COR-L47 (cell line): ENCODE measurements at places on chromosomes 5 and 9.

GRCh38 chr9:104970271-104970987, 42.5 kb upstream of the ABCA1 start:
- DNase-seq = peak; percentile 12

DNA sequence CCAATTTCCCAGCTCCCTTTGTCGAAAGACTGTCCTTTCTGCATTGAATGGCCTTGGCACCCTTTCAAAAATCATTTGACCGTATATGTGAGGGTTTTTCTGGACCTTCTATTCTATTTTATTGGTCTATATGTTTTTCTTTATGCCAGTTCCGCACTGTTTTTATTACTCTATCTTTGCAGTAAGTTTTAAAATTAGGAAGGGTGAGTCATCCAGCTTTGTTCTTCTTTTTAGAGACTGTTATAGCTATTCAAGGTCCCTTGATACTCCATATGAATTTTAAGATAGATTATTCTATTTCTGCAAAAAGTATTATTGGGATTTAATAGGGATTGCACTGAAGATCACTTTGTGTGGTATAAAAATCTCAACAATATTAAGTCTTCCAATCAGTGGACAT, 44.2 kb upstream of the STARD4 start:
- DNase-seq = no peak

GRCh38 chr5:178551468-178551867, 38.7 kb downstream of the COL23A1 start:
- no peak for DNase-seq

DNA sequence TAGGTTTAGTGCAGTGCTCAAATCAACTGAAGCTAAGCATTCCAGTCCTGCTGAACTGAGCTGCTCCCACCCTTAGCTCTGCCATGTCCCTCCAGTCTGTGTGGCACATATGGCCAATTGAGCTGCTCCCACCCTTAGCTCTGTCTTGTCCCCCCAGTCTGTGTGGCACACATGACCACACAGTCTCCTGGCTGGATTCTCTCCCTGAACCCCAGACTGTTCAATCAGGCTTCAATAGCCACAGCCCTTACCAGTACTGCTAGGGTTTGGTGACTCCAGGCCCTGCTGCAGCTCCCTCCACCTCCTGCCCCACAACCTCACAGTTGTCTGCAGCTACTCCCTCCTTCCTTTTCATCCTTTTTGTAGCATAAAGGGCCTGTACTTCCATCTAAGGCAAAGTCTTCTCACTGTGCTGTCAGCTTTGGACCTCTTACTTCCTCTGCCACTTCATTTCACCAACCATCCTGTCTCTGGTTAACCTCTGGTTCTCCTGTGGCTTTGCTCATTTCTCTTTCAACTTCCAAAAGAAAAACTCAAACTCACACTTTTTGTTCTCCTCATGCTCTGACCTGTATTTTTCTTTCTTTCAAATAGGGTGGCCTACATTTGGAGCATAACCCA, 50.8 kb downstream of the ADAMTS12 start:
- DNase-seq = no peak

DNA sequence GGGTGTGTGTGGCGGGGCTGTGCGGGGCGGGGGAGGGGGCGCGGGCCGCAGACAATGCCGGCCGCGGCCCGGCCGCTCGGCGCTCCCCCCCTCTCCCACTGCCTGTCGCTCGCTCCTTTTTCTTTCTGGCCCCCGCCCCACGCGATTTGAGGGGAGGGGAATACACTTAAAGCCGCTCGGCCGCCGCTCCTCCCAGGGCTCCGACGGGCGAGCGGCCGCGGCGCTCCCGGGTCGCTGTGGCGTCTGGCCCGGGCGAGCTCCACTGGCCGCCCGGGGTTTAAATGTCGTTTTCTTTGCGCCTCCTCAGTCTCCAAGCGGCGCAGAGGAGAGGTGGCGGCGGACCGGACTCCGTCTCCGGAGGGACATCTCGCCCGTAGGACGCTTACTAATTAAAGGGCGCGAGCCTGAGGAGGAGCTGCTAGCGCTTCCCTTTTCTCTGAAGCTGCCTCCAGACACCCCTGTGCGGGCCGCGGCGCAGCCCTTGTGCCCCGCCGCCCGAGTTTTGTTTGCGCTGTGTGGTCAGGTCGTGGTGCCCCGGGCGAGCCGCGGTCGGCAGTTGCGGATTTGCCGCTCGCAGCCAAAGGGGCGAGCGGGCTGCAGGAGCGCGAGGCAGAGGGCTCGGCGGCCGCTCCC, 1.4 kb downstream of the ZSWIM6 start:
- peak; percentile 49 for DNase-seq

DNA sequence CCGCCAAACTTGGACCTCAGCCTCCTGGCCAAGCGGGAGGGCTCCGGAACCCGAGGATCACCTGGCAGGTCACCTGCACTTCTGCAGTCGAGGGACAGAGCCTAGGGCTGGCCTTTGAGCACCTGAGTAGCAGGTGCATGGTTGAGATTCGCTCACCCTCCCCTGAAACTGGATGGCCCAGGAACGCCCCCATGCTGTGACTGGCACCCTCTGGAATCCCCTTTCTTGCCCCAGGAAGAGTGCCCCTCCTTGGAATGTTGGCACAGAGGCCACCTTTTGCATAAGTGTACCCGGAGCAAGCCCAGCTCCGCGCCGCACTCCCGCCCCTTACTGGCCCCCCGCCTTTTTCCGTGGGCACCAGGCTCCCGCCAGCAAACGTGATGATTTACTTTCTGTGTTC, 112.5 kb upstream of the IER5L start:
- no peak for DNase-seq

DNA sequence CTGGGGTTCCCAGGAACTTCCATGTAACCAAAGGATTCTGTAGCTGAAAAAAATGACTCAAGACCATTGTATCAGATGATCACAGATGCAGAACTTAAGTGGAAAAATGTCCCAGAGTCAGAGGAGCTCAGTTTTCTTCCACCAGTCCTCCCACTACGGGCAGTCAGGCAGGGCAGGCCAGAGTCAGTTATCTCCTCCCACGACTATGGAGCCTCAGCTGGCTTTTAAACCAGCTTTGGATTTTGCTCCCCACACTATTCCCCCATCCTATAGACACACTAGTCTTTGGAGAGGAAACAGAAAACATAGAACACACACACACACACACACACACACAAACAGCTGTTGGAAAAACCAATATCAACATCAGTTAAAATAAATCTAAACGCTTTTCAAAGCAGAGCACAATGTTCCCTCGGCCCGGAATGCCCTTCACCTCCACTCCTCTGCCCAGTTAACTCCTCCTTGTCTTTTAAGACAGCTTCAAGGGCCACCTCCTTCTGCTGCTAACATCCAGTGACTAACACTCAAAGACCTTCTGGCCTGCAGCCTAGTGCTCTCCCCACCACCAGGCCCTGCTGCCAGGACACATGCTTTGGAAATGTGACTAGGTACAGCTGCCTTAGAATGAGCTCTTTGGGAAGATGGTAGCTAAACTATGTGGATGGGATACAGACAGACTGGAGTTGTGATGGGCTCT, 56.8 kb downstream of the NIPAL4 start:
- no peak for DNase-seq

DNA sequence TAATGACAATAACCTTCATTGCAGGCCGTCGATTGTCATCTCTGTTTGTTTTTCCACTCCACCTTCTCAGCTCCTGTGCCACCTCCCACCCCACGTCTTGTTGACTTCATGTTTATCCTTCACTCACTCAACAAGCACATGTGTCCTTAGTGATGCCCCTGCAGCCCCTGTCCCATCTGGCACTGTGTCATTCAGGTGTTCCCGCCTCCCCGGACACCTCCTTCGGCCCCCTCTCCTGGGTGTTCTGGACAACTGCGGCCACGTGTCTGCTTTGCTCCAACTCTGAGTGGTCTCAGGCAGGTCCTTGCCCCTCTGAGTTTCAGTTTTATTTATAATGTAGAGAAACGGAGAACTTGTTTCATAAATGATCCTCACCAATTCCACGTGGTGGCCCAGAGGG, 91.0 kb upstream of the COL5A1 start:
- DNase-seq = no peak

DNA sequence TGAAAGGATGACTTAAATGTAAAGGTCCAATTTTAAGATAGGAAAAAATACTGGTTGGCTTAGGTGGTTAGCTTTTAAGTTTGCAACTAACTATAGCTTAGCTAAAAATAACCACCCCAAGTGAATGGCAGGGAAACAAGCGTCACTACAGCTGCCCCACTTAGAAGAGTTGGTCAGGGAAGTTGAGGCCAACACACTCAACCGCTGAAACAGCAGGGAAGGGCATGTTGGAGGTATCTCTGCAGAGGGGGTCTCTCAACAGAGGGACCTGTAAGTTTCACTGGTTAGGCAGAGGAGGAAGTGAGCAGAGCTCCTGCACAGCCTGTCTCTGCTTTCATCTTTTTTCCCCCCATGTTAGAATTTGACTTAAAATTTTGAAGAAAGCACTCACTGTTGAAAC, 75.3 kb downstream of the LHFPL2 start:
- DNase-seq = no peak

GRCh38 chr5:98519571-98519970, 253.9 kb upstream of the RGMB start:
- DNase-seq = no peak

DNA sequence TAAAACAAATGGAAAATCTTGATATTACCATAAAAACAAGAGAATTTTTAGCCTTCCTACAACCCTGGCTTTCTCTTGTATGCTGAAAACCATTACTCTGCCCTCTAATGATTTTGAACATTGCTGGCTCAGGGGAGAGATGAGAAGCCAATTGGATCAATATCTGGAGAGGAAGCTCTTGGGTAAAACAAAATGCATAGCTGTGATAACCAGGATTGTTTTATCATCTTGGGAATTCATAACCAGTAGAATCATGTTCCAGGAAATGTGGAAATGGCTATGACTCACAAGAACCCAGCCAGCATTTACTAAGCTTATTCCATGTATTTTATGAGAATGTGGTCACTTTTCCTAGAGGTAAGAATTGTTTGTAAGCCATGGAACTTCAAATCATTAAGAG, 51.1 kb upstream of the CTNND2 start:
- DNase-seq = no peak

- DNase-seq = no peak
Measured at GRCh38 chr9:3479514-3480352, 46.1 kb downstream of the RFX3 start.

- no peak for DNase-seq
Measured at GRCh38 chr9:116403171-116403570, 249.6 kb downstream of the PAPPA start.

DNA sequence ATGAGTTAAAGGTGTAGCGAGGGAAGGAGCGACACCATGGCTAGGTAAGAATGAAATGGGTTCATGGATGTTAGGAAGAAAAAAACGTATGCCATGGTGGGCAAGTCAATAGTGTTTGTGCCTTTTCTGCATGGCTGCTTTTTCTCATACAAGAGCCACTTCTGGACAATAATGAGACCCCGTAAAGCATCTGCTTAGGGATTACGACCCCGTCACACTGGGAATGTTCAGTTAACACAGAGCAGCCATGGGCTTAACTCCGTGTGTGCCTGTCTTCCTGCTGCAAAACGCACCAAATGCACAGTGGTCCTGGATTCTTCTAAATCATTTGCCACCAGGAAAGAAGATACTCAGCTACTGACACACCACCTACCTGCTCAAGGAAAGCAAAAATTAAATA, 81.8 kb downstream of the NFIB start:
- DNase-seq = no peak

DNA sequence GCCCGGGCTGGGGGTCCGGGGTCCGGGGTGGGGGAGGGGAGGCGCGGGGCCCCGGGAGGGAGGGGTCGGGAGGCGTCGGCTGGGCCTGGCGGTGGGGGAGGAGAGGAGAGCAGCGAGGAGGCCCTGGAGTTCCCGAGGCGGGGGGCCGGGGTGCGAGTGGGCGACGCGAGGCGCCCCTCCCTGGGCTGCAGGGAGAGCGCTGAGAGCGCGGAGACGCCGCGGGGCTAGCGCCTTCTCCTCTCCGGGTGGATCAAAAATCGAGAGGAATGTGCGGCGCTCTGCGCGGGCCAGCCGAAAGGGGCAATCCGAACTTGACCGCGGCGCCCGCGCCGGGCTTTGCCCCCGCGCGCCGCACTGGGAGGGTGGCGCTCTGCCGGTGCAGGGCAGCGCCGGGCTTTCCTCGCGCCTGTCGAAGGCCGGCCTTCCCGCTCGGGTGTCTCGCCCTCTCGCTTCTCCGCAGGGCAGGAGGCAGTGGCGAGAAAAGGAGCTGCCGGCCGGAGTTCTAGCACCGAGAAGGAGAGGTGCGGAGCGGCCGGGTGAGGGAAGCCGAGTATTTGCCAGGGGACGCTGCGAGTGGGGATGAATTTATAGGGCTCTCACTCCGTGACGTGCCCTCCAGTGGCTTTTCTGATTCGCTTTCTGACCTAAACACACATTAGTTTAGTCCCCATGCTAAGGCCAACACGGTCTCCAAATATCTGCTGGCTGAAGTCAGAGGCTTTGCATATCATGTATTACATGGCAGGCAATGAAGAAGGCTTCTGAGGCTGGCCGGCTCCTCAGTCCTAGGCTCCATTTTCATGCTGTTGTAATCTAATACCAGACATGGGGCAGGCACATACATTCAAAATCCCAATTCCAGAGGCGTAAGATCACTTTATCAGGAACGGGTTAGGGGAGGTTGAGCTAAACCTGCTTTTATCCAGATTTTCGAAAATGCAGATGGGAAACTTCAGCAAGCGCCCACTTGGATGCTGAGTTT, 503 bp upstream of the GDNF start:
- no peak for DNase-seq

DNA sequence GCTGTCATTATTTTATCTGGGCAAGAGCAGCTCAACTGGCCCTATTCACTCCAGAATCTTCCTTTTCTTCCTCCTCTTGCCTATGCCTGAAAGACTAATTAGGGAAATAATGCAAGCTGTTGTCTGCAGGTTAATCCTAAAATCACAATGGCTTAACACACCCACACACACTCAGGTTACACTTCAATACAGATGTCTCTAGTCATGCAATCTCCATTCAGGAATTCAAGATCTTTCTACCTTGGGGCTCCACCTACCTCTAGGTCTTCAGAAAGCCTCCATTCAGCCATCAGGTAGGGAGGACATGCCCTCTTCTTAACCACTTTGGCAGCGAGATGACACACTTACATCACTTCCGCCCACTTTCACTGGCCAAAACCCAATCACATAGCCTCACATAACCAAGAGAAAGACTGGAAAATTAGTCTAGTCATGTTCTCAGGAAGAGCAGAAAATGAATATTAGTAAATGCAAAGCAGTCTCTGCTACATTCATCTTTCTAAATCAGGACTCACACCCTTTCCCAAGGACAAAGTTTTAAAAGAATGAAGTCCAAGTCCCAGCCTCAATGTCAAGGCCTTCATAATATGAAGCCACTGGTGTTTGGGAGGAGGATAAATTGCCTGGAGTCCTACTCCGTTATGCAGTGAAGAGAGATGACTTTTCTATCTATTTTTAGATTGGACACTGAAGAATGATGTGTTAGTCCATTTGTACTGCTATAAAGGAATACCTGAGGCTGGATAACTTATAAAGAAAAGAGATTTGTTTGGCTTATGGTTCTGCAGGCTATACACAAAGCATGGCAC, 428.1 kb downstream of the EFNA5 start:
- DNase-seq = no peak

- no peak for DNase-seq
Measured at GRCh38 chr9:78030296-78030552, 1.4 kb downstream of the GNAQ start.

DNA sequence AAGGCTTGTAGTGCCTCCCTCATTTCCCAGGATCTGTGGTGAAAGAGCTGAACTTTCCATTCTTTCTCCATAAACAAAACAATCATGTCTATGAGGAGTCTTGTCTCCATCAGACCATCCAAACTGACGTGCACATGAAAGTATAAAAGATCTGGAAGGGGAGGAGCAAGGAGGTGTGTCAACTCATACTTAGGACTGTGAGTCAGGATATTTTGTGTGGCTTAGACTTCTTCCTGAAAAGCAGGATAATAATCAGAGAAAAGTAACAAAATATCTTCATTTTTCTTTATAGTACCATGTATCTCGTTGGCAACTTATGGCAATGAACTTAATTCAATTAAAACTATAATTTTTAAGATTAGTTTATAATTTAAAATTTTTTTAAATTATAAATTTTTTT, 96.0 kb upstream of the PRRC1 start:
- no peak for DNase-seq
